ENCODE measurements at places on chromosomes 12 and 14.

DNA sequence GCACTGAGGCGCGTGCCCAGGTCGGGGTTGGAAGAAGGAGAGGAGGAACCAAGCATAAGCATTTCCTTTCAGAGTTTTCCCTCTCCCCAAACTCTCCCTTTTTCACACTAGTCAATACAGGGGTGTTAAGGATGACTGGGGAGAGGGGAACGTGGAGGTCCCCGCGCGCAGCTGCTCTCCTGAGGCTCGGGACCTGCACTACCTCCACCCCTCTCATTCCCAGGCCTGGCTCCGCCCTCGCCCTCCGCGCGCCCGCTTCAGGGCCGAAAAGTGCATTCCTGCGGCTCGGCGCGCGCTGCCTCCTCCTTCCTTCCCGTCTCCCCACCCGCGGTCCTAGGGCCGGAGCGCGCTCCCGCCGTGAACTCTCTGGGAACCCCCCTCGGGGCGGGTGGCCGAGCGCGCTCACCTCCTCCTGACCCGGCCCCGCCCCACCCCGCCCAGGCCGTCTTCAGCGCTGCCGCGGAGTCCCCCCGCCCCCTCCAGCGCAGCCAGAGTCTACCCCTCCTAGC, 11.3 kb downstream of the RARG start:
- DNase-seq: peak; percentile 70

GRCh38 chr14:100567877-100568163, 19.4 kb downstream of the BEGAIN start:
- no peak for DNase-seq

- no peak for DNase-seq
Measured at GRCh38 chr12:120067901-120068300, 48.7 kb downstream of the RAB35 start.

- DNase-seq: no peak
Measured at GRCh38 chr12:88579601-88580050, 645 bp downstream of the KITLG start.

DNA sequence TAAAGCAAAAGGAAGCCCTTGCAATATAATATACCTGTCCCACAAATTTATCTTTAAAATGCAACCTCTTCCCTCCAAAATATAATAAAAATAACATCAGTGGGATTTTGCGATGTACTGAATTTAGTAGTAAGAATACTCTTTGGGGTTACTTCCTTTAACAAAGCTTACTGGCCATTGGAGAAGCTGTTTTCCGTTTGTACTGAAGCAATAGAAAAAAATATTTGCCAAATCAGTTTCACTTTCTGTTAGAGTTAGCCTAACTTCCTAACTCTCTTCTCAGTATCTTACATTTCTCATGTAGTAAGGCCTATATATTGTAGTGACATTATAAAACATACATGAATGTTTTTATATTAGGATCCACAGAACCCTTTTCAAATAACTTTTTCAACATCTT, 3.7 kb downstream of the MAX start:
- no peak for DNase-seq

- DNase-seq: no peak
Measured at GRCh38 chr14:35553808-35554207, 19.8 kb downstream of the INSM2 start.

- DNase-seq: no peak
Measured at GRCh38 chr14:21385188-21385904, 1.5 kb upstream of the SUPT16H start.

GRCh38 chr12:24530689-24531088, 418.2 kb downstream of the BCAT1 start:
- no peak for DNase-seq

- DNase-seq: no peak
Measured at GRCh38 chr12:95225645-95226212, 8.1 kb downstream of the VEZT start.

- no peak for DNase-seq
Measured at GRCh38 chr14:105532735-105533141, 6.4 kb downstream of the TMEM121 start.

DNA sequence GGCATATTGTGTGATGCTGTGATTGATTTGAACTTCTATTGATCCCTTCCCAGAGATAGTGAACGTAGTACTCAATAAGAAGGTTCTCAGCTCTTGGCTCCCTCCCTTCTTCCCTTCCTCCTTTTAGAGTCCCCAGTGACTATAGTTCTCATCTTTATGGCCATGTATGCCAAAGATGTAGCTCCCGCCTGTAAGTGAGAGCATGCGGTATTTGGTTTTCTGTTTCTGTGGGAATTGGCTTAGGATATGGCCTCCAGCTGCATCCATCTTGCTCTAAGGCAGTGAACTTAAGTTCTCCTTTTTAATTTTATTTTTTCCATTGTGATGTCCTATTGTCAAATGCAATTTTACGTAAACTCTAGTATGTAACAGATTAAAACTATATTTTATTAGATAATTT, 109.5 kb downstream of the AEBP2 start:
- DNase-seq: no peak

- no peak for DNase-seq
Measured at GRCh38 chr12:108126990-108127501, 2.0 kb upstream of the WSCD2 start.

DNA sequence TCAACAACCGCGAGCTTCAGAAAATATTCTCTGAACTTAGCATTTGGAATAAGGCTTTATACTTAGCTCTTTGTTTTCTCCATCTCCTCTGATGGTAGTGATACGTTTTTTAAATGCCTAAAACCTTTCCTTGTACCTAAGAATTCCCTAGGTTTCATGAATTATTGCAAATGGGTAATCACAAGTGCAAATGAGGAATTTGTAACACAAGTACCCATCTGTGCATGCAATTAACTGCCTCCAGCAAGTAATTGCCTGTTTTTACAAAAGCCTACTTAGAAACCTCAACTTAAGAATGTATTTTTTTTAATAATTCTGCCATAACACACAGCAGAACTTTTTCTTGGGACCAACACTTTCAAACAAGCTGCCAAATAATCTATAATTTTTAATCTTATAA, 149.2 kb downstream of the PHLDA1 start:
- DNase-seq: no peak

DNA sequence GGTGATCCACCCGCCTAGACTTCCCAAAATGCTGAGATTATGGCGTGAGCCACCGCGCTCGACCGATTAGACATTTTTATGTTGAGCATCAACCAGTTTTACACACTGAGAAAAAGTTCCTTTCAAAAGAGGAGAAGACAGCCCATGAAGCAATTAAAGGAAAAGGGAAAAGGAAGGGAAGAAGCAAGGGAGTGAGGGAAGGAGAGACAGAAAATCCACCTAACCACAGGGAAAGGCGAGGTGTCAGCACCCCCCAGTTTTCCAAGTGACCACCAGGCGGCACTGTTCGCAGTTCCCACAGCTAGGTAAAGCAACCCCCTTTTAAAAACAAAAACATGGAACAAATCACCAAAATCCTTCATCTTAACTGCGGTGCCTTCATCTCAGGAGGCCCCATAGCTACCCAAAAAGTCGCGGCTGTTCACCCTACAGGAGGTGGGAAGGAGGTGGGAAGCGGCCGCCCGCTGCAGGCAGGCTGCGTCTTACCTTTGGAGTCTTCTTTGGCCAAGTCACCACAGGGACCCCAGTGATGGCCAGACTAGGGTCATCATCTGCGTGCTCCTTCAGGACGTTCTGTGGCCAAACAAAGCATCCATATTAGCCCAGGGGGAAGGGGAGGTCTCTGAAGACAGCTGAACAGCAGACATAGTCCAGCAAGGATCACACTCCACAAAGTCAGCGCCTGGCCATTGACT, 86.6 kb downstream of the KDM2B start:
- no peak for DNase-seq

DNA sequence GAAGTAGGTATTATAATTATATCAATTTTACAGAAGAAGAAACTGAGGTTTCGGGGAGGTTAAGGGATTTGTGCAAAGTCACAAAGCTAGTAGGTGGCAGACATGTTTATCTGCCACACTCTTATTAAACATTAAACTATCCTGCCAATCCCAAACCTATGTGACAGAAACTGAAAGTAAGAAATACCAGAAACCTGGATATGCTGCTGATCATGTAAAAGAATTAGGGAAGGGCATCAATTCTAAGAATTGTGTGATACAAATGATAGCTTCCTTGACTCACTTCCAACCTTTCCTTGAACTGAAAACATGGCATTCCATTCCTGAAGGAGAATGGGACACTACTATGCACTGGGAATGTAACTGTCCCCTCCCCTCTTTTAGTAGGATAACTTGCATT, 16.9 kb downstream of the TAOK3 start:
- no peak for DNase-seq

- no peak for DNase-seq
Measured at GRCh38 chr14:75460394-75460793, 32.6 kb downstream of the JDP2 start.

All from smooth muscle cell of the brain vasculature (primary cell).